Kidney glomerular epithelial cell (primary cell): ENCODE measurements at places on chromosomes 7 and 10.

GRCh38 chr10:128936392-128936791 is 530.6 kb upstream of the MGMT start:
- no peak for DNase-seq

DNA sequence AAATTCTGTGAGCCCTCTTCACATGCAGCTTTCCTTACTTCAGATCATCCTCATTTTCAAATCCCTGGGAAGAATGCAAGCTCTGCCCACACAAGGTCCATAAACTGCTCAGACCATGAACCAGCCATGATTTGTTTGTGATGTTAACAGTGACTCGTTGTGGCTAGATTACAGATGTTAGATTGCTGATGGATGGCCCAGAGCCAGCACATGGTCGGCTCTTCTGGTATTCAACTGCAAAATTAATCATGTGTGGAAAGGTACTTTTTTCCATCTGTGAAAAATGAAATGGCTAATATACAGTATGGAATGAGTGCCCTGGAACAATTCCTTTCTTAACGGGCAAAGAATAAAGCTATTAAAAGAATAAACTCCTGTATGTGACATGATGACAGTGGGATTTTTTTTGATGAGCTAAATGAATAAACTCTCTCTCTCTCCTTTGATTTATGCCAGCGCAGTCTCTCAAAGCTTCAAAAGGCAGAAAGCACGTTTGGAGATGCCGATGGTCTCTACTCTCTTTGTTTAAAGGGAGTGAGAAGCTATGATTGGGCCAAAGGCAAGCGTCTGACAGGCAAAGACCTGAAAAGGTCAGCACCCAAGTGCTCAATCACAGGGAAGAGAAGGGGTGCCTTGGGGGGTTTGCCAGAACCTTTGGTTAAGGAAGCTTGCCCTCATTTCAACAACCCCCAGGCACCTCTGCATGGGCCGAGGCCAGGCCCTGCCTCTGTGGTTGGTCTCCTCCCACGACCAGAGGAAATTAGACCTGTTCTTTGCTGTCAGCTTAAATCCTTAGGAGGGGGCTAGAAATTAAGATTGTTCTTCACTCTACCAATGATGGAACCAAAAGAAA is 444.0 kb upstream of the NFE2L3 start:
- DNase-seq, result peak; percentile 65

- no peak for DNase-seq
Observed at GRCh38 chr10:17386616-17387075, 67.7 kb downstream of the ST8SIA6 start.

- peak; percentile 75 for DNase-seq
Observed at GRCh38 chr10:25174461-25175230, at the start of gene GPR158. Gene GPR158, plus strand, starts transcription at chr10:25175001. Its CDS starts 420 bp downstream, at chr10:25175421.

DNA sequence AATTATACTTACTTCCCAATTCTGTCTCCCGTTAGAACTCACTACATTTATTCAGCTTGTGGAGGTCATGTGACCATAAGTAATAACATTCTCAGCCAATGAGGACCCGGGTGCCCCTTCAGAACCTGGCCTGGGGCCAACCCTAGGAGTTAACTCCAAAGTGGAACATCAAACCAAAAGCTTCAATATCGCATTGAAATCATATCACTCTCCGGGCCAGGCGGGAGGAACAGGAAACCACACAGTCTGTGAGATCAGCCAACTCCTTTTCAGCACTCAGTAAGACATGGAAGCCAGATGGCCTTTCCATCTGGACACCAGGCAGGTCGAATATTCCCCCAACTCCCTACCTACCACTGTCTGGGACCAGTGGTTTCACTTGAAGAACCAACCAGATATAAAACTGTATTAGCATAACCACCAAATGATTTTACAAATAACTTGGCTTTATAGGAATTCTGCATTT is 5.5 kb downstream of the CREB3L2 start:
- no peak for DNase-seq

GRCh38 chr10:131083915-131084790 is 227.4 kb downstream of the TCERG1L start:
- no peak for DNase-seq

DNA sequence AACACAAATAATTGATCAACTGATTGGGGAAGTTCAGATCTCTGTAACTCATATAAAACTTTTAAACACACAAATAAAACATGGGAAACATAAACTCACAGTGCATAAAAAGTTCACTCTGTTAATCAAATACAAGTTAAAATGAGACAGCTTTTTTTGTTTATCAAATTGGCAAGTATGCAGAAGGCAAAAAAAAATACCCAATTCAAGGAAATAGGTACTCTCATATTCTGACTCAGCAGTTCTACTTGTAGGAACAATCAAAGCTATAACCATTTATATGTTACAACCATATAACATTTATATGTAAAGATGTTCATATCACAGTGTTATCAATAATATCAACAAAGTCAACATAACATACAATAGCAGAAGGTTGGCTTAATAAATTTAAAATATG is 102.0 kb downstream of the CNOT4 start:
- no peak for DNase-seq

- DNase-seq, result no peak
Observed at GRCh38 chr7:14828053-14828452, 74.5 kb downstream of the DGKB start.

DNA sequence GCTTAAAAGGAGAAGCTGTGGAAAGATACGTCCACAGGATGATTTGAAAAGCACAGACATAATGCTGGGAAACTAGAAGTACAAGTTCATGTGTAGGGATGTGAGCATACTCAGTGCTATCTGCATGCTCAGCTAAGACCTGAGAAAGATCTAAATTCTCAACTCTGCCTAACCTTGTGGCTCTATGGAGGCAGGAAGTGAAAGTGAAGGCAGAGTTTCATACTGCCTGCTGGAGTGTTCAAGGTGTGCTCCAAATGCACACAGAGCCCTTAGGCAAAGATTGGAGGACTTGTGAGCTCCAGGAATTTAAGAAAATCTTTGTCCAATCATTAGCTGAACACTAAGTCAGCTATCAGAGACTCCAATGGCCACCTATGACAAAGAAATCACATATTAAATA is 190.9 kb downstream of the RNLS start:
- no peak for DNase-seq

DNA sequence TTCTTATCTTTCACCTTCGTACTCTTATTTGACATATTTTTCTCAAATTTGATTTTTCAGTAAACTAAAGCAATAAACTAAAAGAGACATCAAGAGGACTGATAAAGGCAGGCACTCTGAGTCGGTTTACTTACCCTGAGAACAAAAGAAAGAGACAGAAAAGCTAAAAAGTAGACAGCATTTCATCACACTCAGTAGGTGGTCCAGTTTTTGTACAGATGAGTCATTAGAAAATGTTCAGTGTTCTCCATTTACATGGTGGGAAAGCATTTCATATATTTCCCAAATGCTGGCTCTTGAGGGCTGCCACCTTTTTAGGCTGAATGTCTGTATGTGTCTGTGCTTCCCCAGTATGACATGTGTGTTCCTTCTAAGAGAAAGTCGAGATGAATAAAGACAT is 52.7 kb downstream of the NHLRC2 start:
- DNase-seq, result no peak

DNA sequence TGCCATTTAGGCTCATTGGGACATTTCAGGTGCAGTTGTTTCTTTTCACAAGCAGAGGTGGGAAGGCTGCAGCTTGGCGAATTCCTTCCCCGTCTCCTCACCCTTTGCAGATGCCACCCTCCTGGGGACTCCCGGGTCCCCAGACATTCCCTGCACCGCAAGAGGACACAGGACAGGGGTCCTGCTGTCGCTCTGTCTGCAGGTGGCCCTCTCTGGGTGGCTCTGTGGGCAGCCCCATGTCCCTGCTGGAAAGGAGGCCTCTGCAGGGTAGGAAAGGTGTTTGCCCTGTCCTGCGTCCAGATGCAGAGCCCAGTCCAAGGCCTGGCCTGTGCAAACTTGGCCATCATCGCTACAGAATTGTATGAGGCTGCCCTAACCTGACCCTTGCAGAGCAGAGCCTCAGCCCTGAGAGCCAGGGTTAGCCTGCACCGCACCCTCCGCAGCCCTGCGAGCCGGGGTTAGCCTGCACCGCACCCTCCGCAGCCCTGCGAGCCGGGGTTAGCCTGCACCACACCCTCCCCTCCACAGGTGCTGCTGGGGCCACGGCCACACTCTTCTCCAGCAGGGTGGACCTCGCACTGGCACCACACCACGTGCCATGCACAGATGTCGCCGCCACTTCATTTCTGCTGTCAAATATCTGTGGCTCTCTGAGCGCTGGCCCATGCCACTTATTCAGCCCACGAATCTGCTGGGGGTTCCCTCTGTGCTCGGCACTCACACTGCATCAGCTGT is 61.0 kb downstream of the CFAP46 start:
- no peak for DNase-seq
